ENCODE measurements at places on chromosomes 2 and 18. TPM values are rescaled to one million over a fixed set of nuclear protein-coding genes. Genes with fewer than 3 reads are reported as not detected.

EML6 gene
- total RNA-seq, result 2.1 TPM

GFPT1 gene
- total RNA-seq, result 20.5 TPM

GCG gene
- total RNA-seq, result not detected

CCDC102B gene
- 2.6 TPM for total RNA-seq

All from Daoy (cell line).